Stimulated activated naive CD8-positive, alpha-beta T cell treated with anti-CD3 and anti-CD28 coated beads, Interleukin-15, amount 100 ng/mL, for 72 hours (primary cell): ENCODE measurements at places on chromosomes 3 and 15.

DNA sequence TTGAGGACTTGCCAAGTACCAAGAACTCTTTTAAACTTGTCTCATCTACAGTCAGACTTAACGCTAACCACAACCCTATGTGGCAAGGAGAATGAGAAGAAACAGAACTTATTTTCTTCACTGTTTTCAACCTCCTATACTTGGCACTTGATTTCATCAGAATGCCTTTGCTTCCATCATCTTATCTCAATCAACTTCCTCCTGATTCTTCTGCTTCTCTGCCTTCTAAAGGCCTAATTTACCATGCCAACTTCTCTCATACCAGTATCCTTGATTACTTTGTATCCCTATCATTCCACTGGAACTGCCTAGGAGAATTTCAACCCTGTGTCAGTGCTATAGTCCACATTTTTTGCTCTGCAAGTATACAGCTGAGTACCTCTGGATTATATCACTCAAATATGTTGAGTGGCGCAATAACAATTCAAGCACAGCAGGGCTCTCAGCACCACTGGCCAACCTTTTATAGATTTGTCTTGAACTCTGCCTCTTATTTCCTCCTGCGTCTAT is 413.6 kb downstream of the ROBO1 start:
- no peak for DNase-seq

- no peak for DNase-seq
Measured at GRCh38 chr3:27923349-27924068, 201.4 kb upstream of the EOMES start.

GRCh38 chr3:126867190-126867862 is 115.6 kb upstream of the PLXNA1 start:
- no peak for DNase-seq

DNA sequence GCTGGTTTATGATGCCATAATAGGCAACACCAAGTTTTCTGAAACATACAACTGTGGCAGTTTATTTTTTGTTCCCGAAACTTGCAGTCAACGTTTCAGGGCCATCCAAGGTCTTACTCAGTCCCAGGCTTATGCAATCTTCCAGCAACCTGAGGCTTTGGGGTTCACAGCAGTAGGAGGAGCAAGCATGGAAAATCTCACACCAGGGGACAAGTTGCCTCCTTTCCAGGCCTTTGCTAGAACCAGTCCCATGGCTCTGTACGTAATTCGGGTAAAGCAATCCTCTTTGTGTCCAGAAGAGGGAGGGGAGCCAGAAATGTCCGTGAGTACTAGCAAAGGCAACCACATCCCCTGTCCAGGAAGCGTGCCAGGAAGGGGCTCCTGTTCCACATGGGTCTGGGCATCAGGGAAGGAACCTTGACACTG is 4.7 kb upstream of the FAM240A start:
- no peak for DNase-seq

GRCh38 chr3:37564518-37564917 is 297.2 kb upstream of the CTDSPL start:
- DNase-seq = no peak

DNA sequence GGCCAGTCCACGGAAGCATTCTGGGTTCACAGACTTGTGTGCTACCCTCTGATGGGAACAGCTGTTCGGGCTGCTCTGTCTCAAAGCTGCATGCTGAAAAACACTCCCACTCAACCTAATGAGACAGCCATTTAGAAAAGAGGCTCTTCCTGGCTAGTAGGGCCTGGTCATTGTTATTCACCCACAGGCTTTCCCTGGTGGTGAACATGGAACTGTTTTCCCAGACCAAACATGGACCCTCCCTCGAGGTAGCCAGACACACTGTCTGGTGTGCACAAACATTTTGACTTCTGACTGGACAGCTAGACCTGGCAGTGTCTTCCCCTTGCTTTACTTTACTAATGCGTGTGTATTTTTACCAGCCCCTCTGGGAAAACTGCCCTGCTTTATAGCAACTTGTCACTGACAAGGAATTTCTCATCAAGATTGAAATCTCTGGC is 39.0 kb downstream of the MECOM start:
- DNase-seq = no peak

GRCh38 chr15:66483131-66483566 is 14.4 kb downstream of the SNAPC5 start:
- DNase-seq = no peak

DNA sequence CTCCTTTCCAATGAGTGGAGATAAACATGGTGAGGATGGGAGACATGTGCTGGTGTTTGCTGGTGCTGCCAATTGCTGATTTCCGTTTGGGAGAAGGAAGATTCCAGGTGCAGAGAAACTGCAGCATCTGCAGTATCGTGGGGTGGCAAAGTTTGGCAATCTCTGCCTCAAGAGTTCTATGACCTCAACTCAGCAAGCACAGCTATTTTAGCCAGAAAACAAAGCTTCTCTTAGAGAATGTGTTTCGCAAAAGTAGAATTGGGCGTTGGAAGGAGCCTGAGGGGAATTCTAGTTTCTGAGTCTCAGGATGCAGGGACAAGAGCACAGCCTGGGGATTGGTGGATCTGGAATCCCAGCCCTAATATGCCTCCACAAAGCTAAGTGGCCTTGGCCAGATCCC is 18.2 kb upstream of the SHC4 start:
- no peak for DNase-seq

- no peak for DNase-seq
Measured at GRCh38 chr15:60735559-60736047, 256.7 kb upstream of the ICE2 start.

DNA sequence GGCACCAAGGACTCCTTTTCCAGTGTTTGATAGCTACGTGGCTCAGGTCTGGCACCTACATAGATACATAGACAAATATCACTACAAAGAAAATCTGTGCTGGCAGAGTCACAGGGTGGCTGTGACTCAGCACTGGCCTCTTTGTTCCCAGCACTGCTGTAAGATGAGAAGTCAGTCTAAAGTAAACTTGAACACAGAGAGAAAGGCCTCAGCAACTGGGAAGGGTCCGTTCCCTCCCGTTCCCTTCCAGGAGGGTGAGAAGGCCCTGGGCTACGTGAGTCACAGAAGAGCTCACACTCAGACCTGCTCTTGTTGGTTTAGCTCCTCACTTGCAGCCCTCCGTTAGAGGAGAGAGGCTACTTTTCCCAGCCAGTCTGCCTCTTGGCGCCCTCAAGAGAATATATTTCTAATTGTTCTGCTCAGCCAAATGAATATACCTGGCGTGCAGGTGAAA is 23.1 kb downstream of the ANXA2 start:
- DNase-seq = no peak

DNA sequence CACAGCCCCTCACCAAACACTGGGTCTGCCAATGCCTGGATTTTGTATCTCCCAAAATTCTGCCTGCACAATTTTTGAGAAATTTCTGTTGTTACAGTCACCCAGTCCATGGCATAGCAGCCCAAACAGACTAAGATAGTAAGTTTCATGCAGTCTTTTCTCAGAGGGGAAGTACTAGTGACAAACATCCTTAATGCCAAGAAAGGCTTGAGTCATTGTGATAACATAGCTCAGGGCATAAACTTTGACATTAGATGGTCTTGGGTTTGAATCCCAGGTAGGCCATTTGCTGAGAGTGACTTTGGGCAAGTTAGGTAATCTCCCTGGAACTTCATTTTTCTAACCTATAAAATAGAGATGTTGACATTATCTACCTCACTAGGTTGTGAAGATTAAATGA is 36.1 kb upstream of the PFN2 start:
- no peak for DNase-seq

GRCh38 chr3:10554746-10555145 is 49.4 kb upstream of the ATP2B2 start:
- DNase-seq = no peak

- DNase-seq = no peak
Measured at GRCh38 chr15:49675041-49675440, 54.2 kb downstream of the DTWD1 start.

DNA sequence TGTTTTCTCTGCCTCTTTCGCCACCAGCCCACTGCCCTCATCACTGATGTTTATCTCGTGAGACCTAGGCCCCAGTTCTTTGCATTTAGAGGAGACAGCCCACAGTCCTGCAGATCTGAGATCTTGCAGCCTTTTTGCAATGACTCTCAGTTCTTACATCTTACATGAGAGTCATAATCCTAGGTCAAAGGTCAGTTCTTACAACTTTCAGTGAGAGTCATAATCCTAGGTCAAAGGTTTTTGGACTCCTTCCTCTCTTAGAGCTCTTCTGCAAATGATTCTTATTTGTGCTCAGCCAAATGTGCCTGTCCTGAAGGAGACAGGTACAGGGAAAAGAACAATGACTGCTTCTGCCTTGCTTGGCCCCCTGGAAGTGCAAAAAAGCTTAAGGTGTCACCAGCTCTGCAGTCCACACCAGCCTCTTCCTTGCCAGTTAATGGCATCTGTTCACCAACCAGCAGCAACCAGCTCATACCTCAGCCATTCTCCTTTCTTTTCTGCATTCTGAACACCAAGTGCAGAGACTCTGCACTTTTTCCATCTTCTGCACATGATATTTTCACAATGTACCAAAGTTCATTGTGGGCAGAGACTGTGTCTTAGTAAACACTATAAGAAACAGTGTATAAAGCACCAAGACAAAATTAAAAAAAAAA is 67.1 kb downstream of the ABHD5 start:
- no peak for DNase-seq

DNA sequence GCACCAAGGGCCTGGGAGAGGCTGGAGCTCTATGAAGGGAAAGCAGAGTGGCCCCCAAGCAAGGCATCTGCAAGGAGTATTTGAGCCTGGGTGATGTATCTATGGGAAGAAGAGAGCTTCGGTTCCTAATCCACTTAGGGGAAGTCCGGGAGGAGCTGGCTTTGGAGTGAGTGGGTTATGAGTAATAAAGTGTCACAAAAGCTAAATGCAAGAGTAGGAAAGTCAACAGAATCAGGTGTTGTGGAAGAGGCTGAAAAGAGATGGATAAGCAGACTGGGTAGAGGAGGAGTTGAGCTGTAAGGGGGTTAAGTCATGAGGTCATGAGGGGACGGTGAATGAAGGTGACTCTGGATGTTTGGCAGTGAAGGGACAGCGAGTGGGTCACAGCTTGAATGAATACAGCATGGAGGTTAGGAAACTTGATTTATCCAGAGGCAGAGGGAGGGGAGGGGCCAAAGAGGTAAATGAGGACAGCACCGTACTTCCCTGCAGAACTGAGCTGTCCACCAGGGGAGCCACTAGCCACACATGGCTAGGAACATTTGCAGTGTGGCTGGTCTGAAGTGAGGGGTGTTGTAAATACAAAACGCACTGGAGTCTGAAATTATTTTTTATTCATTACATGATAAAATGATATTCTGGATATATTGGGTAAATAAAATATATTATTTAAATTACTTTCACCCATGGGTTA is 83.3 kb downstream of the ADCY5 start:
- DNase-seq = no peak

- no peak for DNase-seq
Measured at GRCh38 chr15:73387507-73388255, 18.9 kb upstream of the HCN4 start.

DNA sequence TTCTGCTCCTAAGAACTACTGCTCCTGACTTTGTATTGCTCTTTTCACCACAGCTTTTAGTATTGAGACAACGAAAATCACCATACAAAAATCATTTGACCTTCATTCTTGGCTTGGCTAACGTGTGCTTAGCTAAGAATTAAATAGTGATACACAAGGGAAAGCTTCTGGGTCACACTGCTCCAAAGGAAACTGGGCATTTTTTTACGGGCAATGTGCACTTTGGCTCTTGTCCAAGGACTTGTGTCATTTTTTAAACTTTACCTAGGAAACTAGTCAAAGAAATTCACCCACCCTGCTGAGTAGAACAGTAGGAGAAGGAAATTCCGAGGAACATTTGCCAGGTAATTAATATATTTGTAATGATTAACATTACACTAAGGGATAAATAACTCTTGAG is 19.8 kb downstream of the WDR72 start:
- no peak for DNase-seq

DNA sequence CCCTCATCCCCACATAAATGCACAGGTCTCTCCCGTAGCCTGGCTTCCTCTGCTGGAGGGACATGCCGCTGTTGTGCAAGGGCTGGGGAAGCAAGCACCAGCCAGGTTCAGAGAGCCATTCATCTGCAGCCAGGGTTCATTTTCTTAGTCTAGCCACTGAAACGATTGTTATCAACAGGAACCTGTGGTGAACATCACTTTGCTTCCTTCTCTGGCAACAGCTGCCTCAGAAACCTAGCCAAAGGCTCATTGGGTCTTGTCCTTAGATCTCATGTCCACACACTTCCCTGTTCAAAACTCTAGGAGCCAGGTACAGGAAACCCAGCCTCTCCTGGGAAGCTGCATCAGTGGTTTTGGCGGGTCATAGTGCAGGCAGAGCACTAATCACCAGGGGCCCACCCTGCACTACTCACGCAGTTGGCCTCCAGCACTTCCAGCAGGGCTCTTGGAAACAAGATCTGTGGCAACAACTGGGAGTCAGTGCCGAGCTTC is 47.0 kb downstream of the OXNAD1 start:
- DNase-seq = peak; percentile 55

GRCh38 chr3:64673159-64673715 is 14.6 kb downstream of the ADAMTS9 start:
- no peak for DNase-seq

- no peak for DNase-seq
Measured at GRCh38 chr3:177832880-177833279, 635.6 kb upstream of the TBL1XR1 start.

- DNase-seq = peak; percentile 56
Measured at GRCh38 chr3:170007031-170007663, 30.6 kb upstream of the GPR160 start.

- DNase-seq = no peak
Measured at GRCh38 chr3:197168606-197169005, 129.8 kb downstream of the DLG1 start.

GRCh38 chr3:120033596-120033995 is 60.7 kb downstream of the GSK3B start:
- no peak for DNase-seq

DNA sequence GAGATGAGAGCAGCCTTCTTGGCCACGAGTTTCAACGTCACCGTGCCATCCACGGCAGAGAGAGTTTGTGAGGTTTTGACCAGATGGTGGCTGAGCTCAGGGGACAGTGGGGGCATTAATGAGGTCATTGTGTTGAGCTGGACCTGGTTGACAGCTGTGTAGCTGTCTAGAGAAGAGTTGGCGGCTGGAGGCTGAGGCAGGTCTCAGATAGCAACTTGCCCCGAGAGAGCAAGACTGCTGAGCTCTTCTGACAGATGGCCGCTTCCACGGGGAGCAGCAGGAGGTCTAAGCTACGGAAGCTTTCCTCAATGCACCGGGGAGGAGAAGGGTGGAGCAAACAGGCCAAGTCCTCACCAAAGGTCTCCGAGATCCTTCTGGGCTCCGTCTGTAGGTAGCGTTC is 44.8 kb upstream of the EIF5A2 start:
- no peak for DNase-seq

GRCh38 chr3:144085964-144086363 is 114.3 kb downstream of the DIPK2A start:
- no peak for DNase-seq

GRCh38 chr3:186955898-186956696 is 25.8 kb downstream of the ST6GAL1 start:
- no peak for DNase-seq

GRCh38 chr15:74794248-74794969 is 12.5 kb downstream of the CSK start:
- DNase-seq = no peak

GRCh38 chr3:192645437-192645836 is 81.9 kb downstream of the FGF12 start:
- no peak for DNase-seq
